NCI-H226 (cell line): ENCODE measurements at places on chromosomes 16 and 17.

- no peak for DNase-seq
These were observed 9.8 kb upstream of the TBX2 start for GRCh38 chr17:61389670-61390478.

- peak; percentile 18 for DNase-seq
These were observed 254.5 kb upstream of the CACNG5 start for GRCh38 chr17:66580184-66580955.

GRCh38 chr17:8618825-8619224 is 11.7 kb downstream of the MYH10 start:
- DNase-seq: no peak

DNA sequence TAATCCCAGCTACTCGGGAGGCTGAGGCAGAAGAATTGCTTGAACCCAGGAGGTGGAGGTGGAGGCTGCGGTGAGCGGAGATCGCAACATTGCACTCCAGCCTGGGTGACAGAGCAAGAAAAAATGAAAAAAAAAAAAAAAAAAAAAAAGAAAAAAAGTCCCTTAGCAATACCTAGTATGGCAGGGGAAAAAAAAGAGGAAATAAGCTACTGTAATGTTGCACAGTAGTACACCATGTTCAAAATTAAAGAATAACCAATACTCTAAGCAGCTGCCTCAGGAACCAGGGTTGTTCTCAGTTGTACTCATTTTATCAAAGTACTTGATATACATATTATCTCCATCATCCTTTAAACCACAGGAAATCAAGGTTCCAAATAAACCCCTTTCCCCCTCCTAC is 17.3 kb upstream of the TXNDC11 start:
- no peak for DNase-seq

GRCh38 chr16:8493972-8494371 is 96.3 kb downstream of the TMEM114 start:
- DNase-seq: no peak

- no peak for DNase-seq
These were observed 21.0 kb upstream of the ZNF750 start for GRCh38 chr17:82860606-82861392.

DNA sequence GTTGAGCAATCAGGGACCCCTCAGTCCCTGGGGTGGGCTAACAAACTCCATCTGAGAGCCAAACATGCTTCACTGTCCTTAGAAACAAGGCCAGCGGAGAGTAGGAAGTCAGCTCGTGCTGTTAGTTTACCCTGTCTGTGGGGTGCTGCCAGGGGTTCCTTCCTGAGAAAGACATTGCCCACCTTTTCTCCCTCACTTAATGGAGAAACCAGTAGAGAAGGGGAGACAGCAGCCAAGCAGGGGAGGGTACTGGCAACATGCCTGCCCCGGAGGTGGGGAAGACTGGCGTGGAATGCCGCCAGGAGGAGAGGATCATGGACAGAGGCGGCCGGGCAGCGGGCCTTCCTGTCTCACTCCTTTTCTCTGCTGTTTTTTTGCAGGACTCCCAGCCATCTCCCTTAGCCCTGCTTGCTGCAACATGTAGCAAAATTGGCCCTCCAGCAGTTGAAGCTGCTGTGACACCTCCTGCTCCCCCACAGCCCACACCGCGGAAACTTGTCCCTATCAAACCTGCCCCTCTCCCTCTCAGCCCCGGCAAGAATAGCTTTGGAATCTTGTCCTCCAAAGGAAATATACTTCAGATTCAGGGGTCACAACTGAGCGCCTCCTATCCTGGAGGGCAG is 19.9 kb downstream of the SP2 start:
- no peak for DNase-seq

GRCh38 chr17:77231076-77231871 is 90.5 kb downstream of the SEC14L1 start:
- DNase-seq: no peak

DNA sequence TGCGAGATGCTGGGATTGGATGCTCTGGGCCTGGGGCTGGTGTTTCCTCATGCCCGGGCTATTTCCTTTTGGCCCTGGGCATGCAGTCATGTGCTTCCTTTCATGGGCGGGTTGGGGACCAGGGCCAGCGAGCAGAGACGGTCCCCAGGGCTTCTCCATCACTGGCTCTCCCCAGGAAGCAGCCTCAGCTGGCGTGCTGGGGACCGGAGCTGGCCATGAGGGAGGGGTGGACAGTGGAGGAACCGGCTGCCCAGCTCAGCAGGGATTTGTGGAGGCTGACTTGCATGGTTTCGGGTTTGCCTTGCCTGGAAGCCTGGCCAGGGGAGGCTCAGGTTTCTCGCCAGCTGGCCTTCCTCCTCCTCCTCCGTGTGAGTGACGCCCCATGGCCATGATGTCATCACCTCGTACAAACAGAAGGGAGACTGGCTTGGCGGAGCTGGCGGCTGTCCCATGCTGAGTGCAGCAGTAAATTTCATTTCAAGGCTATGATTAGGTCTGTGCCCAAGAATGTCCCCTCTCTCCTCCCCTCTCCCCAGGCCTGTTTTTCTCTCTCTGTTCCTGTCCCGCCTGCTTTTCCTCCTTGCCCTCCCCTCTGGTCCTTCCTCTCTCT is 8.9 kb upstream of the TIMP2 start:
- peak; percentile 96 for DNase-seq

DNA sequence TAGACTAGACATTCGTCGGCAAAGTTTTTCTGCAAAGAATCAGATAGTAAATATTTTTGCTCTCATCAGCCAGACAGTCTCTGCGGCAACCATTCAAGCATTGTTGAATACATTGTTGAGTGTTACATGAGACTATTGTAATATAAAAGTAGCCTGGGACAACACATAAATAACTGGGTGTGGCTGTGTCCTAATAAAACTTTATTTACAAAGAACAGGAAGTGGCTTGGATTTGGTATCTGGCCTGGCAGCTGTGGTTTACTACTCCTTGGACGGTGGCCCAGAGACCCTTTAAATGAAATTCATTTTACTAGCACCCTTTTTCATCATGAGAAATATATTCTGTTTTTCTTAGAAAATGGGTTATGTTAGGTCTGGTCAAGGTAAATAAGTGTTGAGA is 297.2 kb downstream of the WWOX start:
- no peak for DNase-seq

DNA sequence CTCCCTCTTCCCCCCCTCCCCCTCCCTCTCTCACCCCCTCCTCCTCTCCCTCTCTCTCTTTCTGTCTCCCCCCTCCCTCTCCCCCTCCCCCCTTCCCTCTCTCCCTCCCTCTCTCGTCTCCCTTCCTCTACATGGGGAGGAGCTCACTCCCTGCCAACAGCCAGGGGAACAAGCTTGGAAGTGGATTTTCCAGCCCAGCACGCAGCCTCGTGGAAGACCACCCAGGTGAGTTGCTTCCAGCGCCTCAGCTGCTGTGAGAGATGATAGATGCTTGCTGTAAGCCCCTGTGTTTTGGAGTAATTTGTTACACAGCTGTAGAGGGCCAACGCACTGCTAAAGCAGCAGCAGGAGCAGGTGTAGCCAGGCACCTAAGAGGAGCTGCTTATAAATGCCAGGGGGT is 20.8 kb downstream of the ACTG1 start:
- DNase-seq: no peak
